Choroid plexus epithelial cell (primary cell): ENCODE measurements at places on chromosomes 13 and 19.
A peak's percentile ranks its signal among the peaks of the same experiment; 100 is the strongest.

DNA sequence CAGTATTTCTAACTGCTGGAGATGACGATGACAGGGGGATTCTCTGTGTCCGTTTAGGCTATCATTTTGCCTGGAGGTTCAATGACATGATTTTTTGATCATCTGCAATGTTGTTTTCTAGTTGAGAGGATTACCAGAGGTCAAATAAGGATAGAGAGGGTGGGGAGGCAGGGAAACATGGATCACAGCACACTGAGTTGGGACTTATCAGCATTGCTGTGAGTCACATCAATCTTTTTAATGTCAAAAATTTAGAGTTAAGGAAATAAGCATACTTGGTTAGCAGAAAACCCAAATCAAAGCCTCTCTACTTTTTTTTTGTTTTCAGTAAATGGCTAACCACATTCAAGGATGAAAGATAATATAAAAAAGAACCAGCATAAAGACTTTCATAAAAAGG is 43.0 kb upstream of the CSNK1A1L start:
- no peak for DNase-seq

DNA sequence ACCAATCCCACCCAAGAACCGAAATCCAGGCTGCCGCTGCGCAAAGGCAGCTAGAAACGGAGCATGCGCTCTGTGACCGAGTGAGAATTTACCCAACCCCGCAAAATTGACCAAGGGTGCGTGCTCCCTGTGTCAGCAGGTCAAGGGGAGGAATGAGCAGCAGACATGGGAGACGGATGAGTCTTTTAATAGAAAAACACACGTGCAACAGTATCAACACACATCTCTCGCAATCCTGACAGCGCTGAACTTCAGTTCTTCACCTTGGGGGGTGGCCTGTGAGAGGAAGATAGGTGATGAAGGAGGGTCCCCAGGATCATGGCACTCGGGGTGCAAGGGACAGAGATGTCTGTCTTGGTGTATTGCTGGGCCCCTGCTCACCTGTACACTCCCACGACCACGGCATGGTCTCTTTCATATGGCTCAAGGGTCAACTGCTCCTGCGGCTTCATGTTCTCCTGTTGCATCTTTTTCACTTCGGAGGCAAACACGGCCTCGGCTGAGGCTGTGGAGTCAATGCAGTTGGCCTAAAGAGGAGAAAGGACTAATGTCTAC is 402 bp upstream of the DYRK1B start:
- no peak for DNase-seq

GRCh38 chr13:38483623-38484022 is 134.0 kb downstream of the UFM1 start:
- DNase-seq, result no peak

DNA sequence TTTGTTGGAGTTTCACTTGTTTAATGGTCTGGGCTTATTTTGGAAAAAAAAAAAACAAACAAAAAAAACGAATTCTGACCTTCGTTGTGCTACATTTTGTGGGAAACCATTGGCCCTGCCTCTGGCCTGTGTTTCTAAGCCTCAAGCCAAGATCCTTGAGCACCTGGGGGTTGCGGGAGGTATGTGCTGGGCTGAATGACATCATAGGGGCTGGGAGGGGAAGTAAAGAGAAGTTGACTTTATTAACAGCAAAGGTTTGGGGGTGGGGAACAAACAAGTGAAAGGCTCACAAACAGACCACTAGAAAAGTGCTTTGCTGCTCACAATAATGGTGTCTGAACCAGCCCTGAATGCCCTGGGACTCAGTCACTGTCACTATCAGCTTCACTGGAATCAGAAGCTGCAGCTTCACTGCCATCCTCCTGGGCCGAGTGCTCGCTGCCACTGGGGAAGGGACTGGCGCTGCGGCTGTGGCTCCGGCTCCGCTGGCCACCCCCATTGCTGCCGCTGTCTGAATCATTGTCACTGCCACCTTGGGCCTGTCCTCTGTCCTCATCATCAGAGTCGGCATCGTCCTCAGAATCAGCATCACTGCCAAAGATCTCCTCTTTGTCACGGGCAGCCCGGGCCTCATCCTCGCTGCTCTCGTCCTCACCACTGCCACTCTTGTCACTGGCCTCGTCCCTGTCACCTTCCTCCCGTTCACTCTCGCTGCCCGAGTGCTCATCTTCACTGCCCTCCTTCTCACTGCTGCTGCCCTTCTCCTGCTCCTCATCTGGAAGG is 5.1 kb downstream of the PAF1 start:
- peak; percentile 26 for DNase-seq

GRCh38 chr13:44802491-44802890 is 186.8 kb downstream of the NUFIP1 start:
- no peak for DNase-seq

DNA sequence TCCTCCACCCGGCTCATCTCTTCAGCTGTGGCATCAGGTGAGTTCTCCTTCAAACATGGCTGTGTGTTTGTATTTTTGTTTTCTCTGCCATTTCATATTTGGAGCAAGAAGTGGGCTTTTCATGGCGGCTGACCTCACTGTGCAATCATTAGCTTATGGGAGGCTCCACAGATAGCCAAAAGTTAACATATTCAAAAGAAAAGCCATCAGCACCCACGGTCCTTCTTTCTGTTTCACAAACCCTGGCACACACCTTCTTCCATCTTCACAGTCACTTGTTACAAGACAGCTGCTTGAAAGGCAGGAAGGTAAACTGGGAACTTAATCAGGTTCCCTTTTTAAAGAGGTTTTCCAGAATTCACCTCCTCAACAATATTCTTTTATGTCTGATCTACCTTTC is 69.3 kb upstream of the ATP12A start:
- no peak for DNase-seq

GRCh38 chr19:30362156-30362754 is 9.9 kb upstream of the ZNF536 start:
- no peak for DNase-seq

GRCh38 chr13:109999659-110000533 is 213.5 kb upstream of the IRS2 start:
- no peak for DNase-seq

- DNase-seq, result no peak
Measured at GRCh38 chr19:44776402-44777096, 1.1 kb upstream of the CBLC start.

DNA sequence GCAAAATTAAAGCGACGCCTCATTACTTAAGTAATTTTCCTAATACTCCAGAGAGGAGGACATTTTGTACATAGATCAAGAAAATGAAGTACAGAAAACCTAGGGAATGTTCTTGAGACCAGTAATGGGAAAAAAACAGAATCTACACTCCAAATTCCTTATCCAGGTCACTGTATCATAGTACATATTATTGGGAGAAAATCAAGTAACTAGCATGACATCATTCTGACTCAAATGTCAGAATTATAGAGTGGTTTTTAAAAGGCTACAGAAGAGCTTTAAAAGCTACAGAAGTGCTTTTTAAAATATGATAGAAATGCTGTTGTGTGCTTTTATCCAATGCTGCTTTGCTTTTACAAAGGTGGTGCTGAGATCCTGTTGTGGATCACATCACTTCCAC is 86.3 kb upstream of the SLC15A1 start:
- no peak for DNase-seq

- DNase-seq, result no peak
Measured at GRCh38 chr19:58514564-58515022, 2.8 kb upstream of the SLC27A5 start.

DNA sequence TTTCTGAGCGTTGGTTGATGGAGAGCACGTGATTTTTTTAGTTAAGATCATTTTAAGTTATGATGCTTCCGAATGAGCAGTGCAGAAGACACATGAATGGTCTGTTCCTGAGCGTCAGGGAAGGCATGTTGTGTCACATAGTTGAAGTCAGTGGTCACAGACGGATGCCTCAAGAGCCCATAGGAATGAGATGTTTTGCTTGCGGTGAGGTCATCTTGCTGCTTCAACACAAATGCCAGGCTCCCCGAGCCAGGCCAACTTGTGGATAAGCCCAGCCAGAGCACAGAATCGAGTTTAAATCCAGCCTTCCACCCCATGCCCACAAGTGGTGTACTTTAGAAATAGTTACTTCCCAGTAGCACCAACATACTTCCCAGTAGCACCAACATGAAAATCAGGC is 5.4 kb downstream of the UPF3A start:
- peak; percentile 28 for DNase-seq

DNA sequence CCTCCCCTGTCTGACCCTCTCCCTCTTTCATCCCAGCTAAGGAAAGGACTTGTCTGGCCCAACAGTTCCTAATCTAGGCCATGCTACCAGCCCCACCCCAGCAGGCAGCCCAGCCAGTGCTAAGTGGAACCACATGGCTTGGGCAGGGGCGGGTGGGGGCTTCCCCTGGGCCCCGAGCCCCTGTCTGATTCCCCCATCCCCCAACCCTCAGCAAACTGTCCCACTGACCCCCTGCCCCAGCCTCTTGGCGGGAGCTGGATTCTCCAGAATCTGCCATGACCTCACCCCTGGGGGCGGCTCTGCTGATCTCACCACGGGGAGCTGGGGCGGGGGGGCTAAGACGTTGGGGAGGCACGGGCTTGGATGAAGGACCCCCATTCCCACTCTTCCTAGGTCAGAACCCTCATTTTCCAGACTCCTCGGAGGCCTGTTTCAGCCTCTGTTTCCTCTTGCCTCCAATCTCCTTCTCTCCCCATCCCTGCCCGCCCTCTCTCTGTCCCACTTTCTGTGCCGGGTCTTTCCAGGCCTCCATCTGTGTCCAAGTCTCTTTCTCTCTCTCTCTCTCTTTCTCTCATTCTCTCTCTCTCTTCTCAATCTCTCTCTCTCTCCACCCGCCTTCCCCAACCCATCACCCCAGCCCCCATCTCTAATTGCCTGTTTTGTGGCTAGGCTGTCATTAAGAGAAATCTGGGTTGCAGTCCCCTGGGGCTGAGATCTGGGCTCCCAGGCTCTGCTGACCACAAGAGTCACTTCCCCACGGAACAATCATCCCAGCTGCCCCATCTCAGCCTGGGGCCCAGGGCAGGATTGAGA is 2.7 kb downstream of the COL5A3 start:
- DNase-seq, result peak; percentile 50

- DNase-seq, result no peak
Measured at GRCh38 chr13:107582171-107582570, 633.2 kb downstream of the LIG4 start.

DNA sequence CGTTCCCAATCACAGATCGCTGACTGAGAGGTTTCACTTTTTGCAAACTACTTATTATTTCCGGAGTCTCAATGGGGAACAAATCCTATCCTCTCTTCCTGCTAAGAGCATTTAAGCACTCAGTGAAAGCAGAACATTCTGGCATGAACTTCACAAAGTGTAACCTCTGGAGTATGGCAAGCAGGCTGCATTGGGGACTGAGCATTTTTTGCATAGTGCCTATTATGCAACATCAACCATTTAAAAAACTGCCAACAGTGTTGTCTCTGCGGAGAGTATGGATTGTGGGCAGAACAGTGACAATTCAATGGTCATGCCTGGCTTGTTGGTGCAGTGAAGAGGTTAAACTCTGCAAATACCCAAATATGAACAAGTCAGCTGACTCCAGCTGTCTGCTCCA is 484.6 kb downstream of the OLFM4 start:
- DNase-seq, result no peak

DNA sequence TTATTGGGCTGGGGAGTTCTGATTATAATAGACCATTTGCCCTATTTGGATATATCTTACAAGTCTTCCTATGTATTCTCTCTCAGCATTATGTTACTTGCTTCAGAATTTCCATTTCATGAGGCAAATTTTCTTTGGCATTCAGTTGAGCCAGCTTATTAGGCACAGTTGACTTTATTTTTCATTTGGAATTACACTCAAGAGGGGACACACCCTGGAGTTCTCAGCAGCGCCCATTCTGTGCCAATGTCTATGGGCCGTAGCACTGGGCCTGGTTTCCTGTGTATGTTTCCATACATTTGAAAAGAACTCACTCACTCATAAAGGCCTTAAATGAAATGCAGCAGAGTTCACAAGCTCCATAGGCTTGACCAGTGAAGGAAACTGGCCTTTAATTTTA is 138.5 kb downstream of the KLF12 start:
- DNase-seq, result no peak

- DNase-seq, result peak; percentile 96
Measured at GRCh38 chr13:86446311-86446710, 647.1 kb upstream of the SLITRK6 start.

- DNase-seq, result no peak
Measured at GRCh38 chr13:88602786-88603777, 931.9 kb downstream of the SLITRK5 start.

- DNase-seq, result no peak
Measured at GRCh38 chr19:8557642-8558238, 19.5 kb downstream of the MYO1F start.

GRCh38 chr19:41795031-41795461 is 1.3 kb upstream of the CEACAM3 start:
- peak; percentile 56 for DNase-seq

GRCh38 chr13:113117911-113118260 is 4.7 kb upstream of the F10 start:
- DNase-seq, result no peak

DNA sequence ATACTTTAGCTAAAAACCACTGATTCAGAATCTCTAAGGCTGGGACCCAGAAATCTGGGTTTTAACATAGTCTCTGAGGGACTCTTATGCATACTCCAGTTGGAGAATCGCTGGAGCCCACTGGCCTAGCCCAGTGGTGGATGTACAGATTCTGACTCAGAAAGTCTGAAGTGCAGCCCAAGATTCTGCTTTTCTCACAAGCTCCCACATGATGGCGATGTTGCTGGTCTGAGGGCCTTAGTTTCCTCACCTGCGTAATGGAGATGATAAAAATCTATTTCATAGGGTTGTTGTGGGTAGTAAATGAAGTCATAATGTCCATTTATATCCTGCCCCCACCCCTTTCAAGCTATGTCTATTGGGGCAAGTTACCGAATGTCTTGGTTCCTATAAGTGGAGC is 7.7 kb upstream of the CDADC1 start:
- peak; percentile 64 for DNase-seq
